IMR-90 (cell line): ENCODE measurements at places on chromosomes 2 and 18. TPM values are rescaled to one million over a fixed set of nuclear protein-coding genes. Genes with fewer than 3 reads are reported as not detected.

GRCh38 chr18:29605365-29605764 lies 1428.4 kb upstream of the CDH2 start:
- DNase-seq: no peak

GRCh38 chr2:123864416-123864815 lies 160.7 kb upstream of the CNTNAP5 start:
- no peak for DNase-seq

GRCh38 chr2:128589681-128590080 lies 271.0 kb upstream of the HS6ST1 start:
- DNase-seq: no peak

DNA sequence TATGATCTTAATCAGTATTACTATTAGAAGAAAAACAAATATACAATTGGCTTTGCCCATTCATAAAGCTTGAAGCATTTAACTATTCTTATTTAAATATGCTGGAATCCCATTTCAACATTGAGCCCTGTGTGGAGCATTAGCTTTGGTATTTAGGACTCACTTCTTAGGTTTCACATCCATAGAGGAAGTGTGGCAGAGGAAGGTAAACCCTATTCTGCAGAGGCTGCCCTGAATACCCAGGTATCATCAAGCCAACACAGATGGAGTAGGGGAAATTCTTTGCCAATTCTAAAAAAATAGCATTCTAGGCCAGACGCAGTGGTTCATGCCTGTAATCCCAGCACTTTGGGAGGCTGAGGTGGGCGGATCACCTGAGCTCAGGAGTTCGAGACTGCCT lies 361.5 kb downstream of the FIGN start:
- DNase-seq: no peak

DNA sequence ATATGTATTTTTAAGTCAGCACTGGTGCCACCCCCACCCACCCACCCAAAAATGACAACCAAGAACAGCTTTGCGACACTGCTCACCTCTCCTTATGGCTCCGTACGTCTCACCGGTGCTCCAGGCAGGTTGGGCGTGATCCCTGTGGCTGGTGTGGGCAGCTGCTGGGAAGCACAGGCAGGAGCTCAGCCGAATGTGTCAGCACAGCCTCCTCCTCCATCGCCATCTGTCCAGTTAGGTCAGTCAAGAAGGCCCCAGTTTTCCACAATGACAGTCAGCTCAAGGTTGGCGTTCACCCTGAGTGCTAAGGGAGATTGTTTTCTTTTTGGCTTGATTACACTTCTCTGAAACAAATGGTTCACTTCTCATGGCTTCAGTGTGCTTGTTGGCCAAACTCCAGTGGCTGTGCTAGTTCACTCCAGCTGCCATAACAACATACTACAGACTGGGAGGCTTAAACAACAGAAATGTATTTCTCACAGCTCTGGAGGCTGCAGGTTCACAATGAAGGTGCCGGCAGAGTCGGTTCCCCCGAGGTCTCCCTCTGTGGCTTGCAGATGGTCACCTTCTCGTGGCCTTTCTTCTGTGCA lies 30.2 kb downstream of the AMER3 start:
- no peak for DNase-seq

The TTC32 gene
- 1.1 and 1.9 TPM in 2 replicates for total RNA-seq

- DNase-seq: no peak
Measured at GRCh38 chr2:36058076-36058475, 297.5 kb upstream of the CRIM1 start.

DNA sequence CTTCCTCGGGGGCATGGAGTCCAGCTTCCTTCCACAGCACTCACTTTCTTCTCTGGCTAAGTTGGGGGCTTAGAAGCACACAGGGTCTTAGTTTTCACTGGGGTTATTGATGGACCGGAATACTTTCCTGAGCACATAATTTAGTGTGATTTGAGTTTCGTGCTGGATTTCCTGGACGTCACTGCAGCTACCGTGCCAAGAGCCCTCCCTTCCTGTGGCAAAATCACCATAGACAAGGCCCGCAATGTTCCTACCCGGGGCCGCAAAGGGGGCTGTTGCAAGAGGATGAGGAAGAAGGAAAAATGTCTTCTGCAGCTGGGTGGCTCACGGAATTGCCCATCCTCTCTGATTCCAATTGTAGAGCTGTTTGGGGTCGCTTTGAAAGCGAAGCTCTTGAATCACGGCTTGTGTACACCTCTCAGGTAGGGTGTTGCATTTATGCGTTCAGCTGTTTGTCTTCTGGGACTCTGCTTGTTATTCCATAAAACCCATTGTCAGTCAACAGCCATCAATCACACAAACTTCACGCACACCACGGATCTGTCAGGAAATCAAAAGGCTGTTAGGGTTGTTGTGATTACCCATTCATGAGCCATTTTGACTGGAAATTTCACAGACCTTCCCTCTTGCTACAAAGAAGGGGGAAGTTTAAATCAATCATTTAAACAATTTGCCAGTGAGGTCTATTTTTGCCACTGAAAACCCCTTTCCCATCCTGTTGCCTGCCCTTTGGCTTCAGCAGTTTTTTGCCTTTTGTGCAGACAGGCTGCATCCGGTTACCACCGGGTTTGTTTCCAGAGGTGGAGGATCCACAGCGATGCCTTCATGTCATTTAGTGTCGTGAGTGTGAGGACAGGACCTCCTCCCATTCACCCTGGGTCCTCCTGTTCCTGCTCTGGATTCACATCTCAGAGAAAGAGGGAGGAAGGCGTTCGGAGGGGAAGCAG lies 36.0 kb downstream of the SMIM21 start:
- no peak for DNase-seq

DNA sequence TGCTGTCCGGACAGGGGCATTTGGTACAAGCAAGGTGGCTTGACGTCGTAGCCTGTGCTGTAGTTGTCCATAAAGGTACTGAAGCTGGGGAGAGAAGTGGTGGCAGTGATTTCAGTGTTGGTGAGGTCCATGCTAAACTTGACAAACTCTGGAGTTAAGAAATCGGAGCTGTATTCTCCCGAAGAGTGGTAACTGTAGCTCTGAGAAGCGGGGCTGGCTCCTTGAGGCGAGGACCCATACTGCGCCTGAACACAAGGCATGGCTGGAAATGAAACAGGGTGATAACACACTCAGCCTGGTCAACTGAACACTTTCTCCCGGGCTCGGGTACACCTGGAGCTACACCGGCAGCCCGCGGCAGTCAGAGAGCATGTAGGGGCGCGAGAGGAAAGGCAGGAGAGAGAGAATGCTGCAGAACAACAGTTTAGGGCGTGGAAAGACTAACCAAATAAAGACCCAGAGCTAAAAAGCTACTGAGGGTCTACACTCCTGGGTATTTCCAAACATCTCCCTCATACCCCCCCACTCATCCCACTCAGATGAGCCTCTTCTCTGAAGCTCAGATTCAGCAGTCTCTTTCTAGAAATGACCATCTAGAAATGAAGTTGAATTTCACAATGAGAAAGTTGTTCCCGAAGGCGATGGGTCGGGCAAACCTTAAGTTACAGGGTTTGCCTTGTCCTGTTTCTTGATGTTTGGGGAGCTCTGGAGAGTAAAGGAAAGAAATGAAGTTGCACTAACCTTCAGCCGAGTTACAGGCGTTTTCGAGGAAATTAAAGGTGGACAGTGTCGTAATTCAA lies 2.4 kb downstream of the NR4A2 start:
- no peak for DNase-seq

- no peak for DNase-seq
Measured at GRCh38 chr2:3739313-3739712, 35.9 kb downstream of the DCDC2C start.

DNA sequence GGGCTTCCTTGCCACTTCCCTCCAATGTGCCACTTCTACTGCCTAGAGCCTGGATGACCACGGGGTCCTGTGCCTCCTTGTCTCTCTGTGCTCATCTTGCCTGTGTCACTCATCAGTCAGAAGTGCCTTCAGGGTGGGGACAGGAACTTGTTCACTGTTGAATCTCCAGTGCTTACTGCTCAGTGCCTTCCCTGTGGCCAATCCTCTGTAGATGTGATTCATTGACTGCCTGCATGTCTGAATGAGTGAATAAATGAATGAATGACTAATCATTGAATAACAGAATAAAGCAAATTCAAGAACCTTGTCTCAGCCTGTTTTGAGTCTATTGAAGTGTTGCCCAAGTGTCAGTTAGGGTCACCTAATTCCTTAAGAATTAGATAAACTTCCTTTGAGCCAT lies 42.3 kb upstream of the FAM136A start:
- peak; percentile 9 for DNase-seq

DNA sequence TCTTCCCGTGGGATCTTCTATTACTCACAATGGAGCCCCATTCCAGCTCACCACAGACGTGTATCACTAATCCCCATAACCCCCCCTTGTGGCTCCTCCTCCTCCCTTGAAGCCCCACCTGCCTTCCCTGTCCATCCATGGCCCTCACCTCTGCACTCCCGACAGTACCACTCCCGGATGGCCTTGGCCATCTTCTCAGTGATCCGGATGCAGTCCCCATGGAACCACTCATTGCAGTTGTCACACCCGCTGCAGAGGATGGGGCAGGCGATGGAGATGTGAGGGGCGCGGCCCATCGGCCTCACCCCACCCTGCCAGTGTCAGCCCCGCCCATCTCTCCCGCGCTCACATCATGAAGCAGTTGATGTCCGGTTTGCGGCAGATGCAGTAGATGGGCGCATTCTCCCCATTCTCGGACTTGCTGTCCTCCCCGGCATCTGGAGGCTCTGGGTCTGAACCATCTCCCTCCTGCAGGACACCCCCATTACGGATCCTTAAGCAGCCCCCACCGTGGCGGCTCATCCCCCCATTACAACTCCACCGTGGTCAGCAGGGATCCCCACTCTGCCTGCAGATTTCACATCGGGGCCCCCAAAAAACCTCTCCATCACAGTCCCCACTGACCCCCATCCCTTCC lies 983 bp downstream of the CXXC1 start:
- peak; percentile 29 for DNase-seq
